ENCODE measurements at places on chromosomes 6 and 20.

DNA sequence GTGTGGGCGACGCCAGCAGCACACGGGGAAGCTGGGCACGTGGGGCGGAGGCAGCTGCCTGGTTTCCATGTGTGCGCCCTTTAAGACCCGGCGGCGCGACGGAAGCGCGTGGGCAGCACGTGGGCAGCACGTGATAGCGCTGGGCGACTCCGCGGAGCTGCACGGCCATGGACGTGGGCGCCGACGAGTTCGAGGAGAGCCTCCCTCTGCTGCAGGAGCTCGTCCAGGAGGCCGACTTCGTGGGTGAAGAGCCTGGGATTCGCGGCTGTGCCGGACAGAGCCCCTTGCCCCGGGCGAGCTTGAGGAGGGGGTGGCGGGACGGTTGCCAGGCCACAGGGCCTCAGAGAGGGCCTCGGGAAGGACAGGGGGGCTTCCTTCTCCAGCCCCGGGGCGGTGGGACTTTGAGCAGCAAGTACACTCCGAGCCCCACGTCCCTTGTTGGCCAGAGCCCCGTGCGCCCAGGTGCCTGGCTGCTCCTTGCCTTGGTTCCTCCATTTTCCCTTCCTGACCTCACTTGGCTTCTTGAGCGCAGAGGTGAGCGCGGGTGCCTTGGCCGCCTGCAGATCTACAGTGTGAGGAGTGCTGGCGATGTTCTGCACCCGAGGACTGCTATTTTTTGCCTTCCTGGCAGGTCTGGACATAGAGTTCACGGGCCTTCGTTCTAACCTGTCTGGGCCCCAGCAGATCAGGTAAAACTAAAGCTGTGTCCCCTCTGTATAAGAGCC lies at the start of gene PNLDC1:
TSS of gene PNLDC1 (plus strand) at position 136 of the 725 bp plus-strand sequence. CDS start at position 168, 32 bp downstream.
- DNase-seq, result no peak

DNA sequence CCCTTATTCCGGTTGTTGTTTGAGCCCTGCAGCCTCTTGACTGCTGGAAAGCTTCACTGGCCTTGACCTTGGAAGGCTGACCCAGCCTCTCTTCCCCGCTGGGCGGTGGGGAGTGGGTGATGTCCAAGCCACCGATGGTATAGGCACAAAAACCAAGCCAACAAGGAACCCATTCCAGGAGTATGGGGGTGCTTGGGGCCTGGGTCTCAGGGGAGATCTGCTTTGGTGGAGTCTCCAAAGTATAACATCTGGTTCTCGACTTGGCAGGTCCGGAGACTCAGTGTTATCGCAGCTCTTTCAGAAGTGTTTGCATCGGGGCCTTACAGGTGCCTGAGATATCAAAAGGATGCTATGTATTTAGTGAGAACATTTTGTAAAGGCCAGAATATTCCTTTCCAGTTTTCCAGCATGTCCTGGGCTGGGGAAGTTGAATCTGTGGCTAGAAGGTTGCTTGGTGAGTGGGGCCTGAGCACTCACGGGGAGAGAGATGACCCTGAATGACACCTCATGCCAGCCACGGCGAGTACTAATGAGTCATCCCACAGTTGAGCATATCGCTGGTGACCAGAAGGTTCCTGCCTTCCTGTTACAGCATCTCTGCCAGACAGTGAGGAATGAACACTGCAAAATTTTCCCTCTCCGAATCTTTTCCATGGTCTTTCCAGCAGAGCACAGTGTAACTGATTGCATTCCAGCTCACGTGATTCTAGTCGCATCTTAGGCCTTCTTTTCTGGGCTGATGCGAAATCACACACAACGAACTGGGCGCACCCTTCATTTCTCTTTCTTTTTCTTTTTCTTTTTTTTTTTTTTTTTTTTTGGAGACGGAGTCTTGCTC lies 133.9 kb downstream of the ZDHHC14 start:
- DNase-seq, result no peak

- no peak for DNase-seq
Measured at GRCh38 chr6:44219053-44219814, 2.5 kb downstream of the MYMX start.

DNA sequence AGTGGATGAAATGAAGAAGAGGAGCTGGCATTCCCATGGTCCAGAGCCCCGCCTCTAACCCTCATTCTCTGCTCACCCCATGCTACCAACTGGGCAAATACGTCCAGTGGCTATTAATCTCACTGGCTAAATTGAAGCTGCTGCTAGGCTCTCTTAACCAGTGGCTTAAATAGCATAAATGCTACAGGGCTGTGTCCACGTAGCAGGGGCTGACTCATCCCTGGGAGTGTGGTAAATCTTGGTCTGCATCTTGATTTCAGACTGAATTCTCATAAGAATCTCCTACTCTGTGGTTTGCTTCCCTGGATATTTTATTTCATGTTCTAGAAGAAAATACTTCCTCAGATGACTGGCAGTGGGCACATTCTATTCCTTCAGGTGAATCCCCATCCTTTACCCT lies 193.1 kb upstream of the ARG1 start:
- DNase-seq, result no peak

GRCh38 chr6:158067436-158068015 lies 85.9 kb downstream of the SYNJ2 start:
- no peak for DNase-seq

DNA sequence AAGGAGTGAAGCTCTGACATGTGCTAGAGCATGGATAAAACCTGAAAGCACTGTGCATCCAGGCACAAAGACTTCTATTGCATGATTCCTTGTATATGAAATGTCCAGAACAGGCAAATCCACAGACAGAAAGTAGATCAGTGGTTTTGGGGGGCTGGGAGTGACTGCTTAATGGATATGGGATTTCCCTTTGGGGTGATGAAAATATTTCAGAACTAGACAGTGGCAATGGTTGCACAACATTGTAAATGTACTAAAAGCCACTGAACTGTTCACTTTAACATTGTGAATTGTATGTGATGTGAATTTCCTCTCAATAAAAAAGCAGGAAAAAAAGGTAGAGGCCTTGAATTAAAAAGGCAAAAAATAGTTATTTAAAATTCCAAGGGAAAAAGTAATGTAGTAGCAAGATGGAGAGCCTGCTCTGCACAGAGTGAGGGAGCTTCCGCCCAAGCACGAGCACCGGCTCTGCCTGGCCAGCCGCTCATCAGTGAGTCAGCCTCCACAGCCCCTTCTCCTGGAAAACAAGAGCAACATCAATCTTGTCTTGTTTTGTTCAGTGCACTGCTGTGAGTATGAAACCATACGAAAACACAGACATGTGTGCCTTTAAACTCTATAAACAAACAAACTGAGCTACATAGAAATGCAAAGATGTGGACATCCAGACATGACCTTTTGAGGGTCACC lies 74.6 kb upstream of the THBS2 start:
- no peak for DNase-seq

GRCh38 chr6:12911427-12911826 lies 194.9 kb downstream of the PHACTR1 start:
- no peak for DNase-seq

- no peak for DNase-seq
Measured at GRCh38 chr6:140660295-140660694, 1285.8 kb upstream of the CITED2 start.

GRCh38 chr6:146937316-146937715 lies 266.9 kb upstream of the STXBP5 start:
- no peak for DNase-seq

DNA sequence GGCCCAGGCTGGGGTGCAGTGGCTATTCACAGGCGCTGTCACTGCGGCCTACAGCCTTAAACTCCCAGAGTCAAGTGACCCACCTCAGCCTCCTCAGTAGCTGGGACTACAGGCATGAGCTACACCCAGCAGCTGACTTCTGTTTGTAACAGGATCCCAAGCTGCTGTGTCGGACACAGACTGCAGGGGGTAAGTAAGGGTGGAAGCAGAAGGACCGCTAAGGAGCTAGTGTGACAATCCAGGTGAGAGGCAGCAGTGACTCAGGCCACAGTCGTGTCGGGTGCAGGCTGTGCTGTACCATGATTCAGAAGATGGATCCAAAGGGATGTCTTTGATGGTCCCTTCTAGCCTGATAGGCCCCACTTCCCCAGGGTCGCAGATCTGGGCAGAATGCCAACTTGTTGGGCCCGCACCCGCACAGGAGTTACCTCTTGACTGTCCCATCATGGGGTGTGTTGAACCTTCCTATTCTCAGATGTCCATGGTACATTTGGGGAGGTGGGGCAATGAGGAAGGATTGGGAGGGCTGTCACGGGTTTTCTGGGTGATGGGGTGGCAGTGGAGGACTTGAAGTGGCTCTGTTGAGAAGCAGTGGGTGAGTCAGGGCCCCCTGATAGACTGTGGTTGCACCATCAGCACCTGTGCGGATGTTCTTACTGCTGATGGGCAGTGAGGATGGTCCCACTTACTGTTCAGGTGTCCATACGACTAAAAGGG lies 25.3 kb downstream of the AAR2 start:
- DNase-seq, result no peak

DNA sequence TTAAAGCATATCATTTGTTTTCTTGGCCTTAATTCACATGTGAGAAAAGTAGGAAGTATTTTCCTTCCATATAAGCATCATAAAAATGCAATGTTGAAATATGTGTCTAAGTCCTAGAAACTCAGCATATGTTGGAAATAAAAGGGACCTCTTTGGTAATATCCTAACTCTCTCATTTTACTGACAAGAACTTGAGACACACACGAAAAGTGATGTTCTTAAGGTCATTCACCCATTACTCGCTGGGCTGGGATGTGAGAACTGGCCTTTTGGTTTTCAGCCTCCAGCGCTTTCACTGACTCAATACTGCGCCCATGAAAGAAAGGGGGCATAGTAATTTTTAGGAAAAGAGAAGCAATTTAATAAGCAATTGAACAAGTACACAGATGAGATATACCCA lies 153.5 kb upstream of the SCGN start:
- DNase-seq, result no peak

DNA sequence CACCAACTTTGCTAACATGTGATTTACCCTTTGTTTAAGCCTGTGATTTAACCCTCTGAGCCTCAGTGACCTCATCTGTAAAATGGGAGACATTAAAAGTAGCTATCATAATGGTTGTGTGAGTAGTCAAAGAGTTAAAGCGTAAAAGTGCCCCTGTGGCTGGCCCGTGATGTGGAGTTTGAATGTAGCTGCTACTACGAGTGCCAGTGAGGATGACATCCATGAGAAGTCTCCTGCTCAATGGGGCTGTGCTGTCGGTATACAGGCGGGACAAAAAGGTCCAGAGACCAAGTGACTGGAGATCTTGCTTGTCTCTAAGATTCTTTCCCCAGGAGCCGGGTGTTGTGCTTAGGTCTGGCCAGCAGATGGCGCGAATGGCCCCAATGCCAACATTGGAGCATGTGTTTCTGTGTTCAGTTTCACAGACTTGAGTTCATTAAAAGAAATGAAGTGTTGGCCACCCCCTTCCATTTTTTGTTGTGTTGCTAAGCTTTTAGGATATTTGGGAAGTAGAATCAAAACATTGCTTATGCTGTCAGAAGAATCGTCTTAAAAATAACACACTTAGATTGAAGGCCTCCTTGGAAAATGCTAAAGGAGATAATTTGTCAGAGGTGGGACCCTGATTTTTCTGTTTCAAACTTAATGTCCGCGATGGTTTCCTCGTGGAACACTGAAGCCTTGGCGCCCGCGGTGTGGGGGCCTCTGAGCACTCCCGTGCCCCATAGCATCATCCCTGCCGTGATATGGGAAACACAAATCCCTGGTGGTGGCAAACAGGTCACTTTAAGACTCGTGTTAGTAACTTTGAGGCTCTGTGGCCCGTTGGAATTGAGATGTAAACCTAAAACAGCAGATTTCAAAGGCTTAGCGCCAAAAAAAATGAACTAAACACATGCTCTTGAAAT lies 9.3 kb upstream of the RBM38 start:
- peak; percentile 34 for DNase-seq
